ENCODE measurements at places on chromosomes 6 and 20.

GRCh38 chr6:74091136-74091793 is 395.3 kb downstream of the CD109 start:
- no peak for DNase-seq

DNA sequence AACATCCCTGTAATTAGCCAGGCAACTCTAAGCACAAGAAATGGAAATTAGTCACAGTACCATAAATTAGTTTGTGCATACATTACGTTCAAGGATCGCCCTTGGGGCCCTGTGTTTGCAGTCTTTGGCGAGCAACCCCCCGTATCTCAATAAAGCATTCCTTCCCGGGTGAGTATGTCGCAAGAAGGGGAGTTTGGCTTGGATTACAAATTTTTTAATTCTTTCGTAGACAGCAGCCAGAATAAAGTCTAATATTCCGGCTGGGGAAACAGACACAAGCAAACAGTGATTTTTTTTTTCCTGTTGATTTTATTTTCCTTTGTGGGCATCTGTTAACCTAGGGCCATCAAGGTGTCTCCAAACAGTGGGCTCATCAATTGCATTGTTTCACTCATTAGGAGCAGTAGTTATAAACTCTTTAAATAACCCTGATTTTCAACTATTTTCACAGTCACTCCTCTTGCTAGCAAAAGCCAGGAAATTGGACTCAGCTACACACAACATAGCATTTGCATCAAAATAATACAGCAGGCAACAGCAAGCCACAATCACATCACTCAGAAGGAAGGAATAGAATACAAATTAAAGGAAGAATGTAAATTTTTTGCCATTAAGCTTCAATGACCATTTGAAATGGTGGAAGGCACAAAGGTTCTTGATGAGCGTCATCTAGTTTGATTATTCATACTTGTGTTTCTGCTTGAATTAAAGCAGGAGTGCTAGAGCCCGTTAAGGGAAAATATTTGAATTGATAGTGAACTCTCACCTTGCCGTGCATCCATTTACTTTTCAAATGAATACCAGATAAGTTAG is 85.3 kb downstream of the LINC00237 start:
- DNase-seq = no peak

- no peak for DNase-seq
Observed at GRCh38 chr6:35287671-35288396, 9.8 kb upstream of the DEF6 start.

- DNase-seq = no peak
Observed at GRCh38 chr6:27685279-27685678, 212.4 kb upstream of the ZNF184 start.

DNA sequence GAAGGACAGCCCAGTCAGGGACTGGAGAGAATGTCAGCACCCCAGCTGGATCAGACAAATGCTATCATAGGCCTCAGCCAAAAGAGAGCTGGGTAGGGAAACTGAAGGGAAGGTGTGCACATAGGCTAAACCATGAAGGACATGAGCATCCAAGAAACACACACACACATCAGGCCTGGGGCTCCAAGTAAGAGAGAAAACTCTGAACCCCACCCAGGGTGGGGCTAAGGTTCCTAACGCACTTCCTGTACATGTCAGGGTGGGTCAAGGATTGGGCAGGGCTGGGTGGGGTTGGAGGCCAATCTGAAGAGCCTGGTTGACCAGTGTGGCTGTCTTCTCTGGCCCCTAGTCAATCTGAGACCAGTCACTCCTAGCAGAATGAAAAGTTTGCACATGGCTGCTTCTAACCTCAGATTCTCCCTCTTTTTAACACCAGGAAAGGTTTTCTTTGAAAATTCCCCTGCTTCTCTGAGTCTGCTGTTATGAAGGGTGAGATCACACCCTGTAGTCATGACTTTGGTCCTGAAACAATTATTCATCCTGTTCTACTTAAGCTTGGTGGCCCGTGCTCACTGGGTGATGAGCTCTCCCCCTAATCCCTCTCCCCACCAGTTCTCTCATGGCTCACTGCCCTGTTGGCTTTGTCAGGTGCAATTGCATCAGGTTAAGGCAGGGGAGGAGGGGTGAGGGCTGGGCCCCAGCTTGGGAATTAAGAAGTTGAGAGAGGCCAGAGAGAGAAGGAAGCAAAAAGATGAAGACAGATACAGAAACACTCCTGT is 88.4 kb downstream of the MAFB start:
- no peak for DNase-seq

DNA sequence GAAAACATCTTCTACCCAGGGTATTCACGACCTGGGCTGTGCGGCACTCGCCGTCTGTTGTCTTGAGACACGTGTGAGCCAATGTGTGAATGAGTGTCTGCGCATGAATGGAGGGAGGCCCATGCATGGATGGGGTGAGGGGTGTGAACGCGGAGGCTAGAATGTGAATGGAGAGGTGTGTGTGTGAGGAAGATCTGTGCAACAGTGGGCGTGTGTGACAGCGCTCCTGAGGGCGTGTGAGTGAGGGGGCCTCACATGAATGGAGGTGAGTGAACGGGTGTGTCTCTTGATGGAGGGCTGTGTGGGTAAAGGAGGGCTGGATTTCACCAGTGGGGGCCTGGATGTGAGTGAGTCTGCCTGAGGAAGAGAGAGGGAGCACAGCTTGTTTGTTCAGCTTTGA is 146.0 kb downstream of the LRFN2 start:
- DNase-seq = no peak

DNA sequence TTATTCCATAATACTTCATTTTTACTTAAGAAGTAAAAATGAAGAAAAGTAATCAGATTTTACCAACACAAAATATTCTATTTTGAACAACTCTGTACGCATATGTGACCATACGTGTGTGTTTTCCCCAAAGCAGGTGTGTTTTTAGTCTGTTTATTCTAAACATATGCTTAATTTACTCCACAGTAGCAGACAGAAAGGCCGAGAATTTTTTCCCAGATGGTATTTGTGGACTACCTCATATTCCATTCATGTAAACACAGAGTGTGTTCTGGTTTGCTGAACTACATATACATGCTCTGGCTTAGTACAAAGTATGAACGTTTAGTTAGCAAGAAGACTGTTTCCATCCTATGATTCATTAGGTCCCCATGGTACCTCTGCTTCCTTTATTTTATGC is 233.3 kb upstream of the RUNX2 start:
- DNase-seq = no peak

DNA sequence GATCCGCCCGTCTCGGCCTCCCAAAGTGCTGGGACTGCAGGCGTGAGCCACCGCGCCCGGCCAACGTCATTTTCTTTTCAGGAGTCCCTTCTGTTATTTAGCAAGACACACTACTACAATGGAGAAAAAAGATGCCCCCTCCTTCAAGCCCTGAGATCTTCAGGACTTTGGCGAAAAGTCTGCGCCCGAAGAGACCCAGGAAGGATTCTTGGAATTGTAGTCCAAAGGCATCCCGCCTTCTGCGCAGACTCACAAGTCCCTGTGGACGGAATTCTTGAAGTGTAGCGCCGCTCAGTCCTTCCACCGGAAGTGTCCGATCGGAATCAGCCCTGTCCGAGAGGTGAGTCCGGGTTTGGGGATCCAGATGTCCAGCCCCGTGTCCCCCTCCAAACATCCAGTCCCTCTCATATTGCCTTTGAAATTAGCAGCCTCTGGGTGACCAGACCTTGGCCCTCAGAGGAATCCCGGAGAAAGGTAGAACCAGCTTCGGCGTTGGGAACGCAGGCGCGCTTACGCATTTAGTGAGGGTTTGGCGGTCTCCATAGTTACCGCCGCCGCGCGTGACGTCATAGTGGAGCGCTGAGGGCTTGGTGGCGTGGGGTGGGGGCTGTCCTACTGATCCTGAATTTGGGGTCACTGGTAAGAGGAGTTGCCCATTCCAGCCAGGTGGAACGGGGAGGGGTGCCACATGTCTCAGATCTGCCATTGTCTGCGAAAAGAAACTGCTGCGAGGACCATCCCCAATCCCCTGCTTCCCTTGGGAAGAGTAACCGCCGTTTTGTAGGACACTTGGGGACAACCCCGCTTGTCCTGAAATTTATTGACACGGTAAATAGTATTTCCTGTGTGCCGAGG is 490 bp downstream of the ZNF165 start:
- DNase-seq = peak; percentile 86

DNA sequence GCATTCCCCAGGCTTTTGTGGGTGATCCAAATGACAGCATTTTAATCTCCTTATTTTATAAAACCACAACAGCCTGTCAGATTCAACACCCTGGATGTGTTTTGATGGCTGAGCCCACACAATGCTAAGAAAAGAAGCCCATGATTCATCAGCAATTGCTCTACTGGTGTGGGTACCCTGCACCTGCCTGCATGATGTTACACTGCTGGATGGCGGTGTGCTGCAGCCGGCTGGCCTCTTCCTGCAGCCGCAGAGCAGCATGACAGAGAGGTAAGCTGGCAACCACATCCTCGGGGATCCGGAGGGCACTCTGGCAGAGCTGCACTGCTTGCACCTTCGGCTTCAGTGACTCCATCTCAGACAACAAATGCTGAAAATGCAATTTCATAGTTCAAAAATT is 327.5 kb downstream of the SYNE1 start:
- DNase-seq = peak; percentile 53

GRCh38 chr6:6595952-6596351 is 7.4 kb downstream of the LY86 start:
- no peak for DNase-seq

- no peak for DNase-seq
Observed at GRCh38 chr6:156982168-156982567, 205.0 kb downstream of the ARID1B start.

- DNase-seq = no peak
Observed at GRCh38 chr6:27553123-27553904, 80.4 kb upstream of the ZNF184 start.

GRCh38 chr6:157131250-157131649 is 192.1 kb downstream of the TMEM242 start:
- DNase-seq = no peak

DNA sequence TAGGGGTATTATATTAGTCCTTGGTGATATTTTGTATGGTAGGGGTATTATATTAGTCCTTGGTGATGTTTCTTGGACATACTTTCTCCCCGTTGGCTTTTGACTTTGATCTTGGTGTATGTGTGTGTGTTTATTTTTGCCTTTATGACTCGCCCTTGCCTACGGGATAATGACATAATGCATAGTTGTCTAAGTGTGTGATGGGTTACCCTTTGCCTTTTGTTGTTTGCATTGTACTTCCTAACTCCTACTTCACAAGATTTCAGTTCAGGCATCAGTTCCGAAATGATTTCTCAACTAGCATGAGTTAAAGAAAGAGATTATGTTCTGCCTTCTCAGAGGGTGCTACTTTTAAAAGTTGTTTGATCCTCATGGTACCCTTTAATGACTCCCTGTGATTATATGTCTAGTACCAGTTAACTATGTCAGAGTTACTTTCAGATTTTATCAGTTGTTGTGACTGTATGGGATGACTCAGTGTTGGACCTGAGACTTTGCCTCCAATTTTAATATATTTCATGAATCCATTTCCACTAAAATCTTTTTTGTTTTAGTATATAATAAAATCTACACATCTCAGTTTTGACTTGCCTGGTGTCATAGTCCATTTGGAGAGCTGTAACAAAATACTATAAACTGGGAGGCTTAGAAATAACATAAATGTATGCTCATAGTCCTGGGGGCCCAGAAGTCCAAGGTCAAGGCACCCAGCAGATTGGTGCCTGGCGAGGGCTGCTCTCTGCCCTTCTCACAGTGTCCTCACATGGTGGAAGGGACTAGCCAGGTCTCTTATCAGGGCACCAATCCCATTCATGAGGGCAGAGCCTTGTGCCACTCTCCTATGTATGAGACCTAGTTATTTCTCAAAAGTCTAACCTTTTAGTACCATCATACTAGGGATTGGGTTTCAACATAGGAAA is 34.1 kb downstream of the CDYL start:
- no peak for DNase-seq

DNA sequence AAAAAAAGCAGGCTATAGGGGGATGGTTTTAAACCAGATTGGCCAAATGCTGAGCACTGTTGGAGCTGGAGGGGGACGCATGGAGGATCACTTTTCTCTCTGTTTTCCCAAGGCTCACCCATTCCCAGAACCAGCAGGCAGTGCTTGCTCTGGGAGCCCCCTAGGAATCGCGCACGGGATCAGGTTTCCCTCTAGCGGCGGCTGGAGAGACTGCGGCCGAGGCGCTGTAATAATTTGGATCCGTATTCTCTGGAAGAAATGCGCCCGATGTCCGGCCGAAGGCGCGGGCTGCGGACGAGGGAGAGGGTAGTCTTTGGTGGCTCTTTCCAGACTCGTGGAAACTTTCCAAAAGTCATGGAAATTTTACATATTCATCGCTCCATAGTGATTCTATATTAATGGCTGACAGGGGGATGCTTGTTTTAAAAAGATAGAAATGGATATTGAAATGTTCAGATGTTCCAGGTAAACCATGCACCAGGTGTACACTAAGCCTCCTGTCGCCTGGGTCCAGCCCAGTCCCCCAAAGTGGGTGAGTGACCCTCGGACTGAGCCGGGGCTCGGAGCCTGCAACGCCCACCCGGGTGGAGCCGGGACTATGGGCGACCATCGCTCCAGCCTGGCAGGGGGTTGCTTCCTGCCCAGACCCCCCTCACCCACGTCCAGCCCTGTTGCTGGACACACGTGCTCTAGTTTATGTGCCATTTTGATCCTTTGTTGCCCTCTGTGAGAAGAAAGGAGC is 78.7 kb upstream of the PHACTR3 start:
- DNase-seq = no peak

DNA sequence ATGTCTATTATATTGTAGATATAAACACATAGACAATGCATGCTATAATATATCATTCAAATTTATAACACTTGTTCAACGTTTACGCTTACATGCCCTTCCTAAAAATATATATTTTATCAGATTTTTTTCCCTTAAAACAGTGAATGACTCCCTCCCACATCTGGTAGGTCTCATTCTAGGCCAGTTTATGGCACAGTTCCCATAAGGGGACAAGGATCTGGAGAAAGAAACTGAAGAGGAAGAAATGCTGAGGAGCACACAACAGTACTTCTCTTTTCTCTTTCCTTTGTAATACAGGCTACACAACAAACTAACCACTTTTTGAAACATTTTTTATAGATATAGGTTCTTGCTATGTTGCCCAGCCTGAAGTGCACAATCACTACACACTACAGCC is 48.6 kb upstream of the RCAN2 start:
- no peak for DNase-seq

- no peak for DNase-seq
Observed at GRCh38 chr6:87757792-87758191, 55.8 kb upstream of the AKIRIN2 start.

GRCh38 chr6:85065831-85066230 is 301.4 kb upstream of the TBX18 start:
- DNase-seq = no peak

DNA sequence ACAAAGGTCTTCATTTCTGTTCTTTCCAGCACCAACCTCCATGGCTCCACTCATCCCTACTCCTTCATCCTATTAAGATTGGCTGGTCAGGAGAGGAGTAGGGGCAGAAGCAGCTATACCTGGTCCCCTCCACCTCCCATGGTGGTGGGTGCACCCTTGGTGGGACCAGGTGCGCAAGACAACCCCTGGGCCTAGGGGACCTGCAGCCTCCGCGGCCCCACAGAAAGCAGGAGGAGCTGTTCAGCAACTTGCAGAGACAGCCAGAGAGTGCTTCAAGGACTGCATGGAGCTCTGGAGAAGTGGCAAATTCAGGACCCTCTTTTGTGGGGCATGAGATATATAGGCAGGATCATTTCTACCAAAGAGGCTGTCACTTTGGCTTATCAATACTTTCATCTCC is 9.8 kb downstream of the ULBP2 start:
- no peak for DNase-seq
